CD4-positive, alpha-beta T cell treated with Interleukin-4 for 1 hour (primary cell): ENCODE measurements at places on chromosomes 13 and 19.

- DNase-seq = no peak
These were observed 291.1 kb downstream of the LMO7 start for GRCh38 chr13:75927183-75927669.

DNA sequence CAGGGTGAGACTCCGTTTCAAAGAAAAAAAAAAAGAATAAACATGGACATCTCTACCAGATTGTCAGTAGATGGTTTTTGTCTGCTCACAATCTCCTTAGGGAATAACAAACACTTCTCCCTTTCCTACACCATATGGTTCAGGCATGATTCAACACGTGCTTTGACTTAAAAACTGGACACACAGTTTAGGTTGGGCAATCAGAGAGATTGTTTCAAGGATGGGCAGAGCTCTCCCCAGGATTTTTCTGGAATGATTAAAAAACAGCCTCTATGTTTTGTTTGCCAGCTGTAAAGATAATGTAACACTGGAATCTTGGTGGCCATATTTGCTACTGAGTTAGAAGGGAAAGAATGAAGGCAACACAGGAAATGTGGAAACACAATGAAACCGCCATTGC is 150.1 kb upstream of the TSC22D1 start:
- no peak for DNase-seq

- no peak for DNase-seq
These were observed 339.7 kb downstream of the MTUS2 start for GRCh38 chr13:29159871-29160270.

DNA sequence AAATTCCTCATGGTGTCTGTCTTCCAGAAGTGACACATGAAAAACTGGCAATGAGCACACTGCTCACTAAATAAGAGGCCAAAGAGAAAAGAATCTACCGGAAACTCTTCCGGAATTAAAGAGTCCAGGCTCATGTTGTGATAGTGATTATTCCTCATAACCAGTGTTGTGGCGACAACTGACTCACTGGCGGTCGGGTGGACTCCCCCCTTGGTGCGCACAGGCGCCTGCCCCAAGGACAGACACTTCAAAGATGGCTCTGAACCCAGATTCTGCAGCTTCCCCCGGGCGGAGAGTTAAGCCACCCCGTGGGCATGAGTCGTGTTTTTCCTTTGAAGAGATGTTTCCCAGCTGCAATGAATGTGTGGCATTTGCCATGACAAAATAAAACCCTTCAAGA is 10.3 kb downstream of the IL17D start:
- no peak for DNase-seq

GRCh38 chr19:50362030-50362412 is 3.4 kb downstream of the NAPSA start:
- no peak for DNase-seq

GRCh38 chr13:108575430-108575829 is 54.0 kb upstream of the MYO16 start:
- DNase-seq = no peak
